ENCODE measurements at places on chromosomes 7 and 10.

DNA sequence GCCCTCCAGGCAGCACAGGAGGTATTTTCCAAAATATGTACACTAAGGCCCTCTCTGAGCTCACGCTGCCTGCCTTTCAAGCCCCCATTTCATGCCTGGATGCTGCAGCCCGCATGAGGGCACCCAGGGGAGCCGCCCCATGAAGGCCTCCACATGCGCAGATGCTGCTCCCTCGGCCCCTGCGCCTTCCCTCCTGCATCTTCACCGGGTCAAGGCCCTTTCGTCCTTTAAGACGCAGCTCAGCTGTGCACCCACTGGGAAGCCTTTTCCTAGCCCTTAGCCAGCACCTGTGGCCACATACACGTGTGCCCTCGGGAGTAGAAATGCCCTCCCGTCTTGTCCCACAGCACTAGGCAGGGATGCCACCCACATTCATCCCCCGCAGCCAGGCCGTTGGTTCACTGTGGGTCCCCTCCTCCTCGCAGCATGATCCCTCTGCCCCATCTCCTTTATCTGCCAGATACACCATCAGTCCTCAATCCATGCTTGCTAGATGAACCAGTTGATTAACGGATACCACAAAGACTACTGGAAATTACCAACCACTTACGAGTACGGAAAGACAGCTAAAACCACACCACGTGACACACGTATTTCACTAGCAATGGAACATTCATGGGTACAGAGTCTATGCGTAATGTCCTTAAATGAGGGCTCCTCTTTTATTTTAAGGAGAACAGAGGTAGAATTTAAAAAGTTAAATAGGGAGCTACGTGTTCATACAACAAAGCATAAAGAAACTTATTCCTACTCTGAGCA is 278.0 kb downstream of the TNS3 start:
- DNase-seq: no peak

GRCh38 chr7:6256677-6257535 is 15.5 kb downstream of the CYTH3 start:
- no peak for DNase-seq

DNA sequence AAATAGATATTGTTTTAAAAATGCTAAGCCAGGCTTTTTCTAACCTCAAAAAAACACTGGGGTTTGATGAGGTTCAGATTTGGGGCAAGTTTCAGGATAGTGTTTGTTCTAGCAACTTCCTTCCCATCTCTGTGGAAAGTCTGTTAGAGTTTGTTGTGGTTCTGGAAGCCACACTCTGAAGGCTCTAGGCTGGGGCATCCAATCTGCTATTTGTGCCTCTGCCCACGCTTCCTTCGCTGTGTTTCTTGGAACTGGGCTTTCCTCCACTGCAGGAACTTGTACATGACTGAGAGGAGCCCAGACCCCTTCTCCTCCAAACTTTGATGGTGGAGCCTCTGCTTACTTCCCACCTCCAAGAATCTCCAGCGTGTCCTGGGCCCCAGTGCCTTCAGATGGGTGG is 108.5 kb upstream of the SLC25A13 start:
- no peak for DNase-seq

GRCh38 chr7:82019551-82020475 is 250.0 kb upstream of the HGF start:
- DNase-seq: no peak

- DNase-seq: no peak
Measured at GRCh38 chr7:43594020-43594419, 11.1 kb downstream of the STK17A start.

DNA sequence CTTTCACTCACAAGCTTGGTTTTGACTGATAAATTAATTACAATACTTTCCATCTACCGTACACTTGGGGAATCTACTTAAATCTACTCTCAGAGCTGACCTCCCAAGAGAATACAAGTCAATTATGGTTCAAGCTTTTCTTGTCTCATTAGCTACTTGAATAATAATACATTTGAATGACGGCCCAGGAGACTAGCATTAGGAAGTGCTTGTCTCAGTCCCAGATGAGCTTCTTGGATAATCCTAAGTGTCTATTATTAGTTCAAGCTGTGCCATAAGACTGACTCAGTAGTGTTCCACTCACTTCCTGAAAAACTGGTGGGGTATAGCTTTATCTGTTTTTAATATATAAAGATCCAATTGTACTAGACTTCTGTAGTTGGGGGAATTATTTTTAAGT is 100.2 kb downstream of the GNAT3 start:
- no peak for DNase-seq

DNA sequence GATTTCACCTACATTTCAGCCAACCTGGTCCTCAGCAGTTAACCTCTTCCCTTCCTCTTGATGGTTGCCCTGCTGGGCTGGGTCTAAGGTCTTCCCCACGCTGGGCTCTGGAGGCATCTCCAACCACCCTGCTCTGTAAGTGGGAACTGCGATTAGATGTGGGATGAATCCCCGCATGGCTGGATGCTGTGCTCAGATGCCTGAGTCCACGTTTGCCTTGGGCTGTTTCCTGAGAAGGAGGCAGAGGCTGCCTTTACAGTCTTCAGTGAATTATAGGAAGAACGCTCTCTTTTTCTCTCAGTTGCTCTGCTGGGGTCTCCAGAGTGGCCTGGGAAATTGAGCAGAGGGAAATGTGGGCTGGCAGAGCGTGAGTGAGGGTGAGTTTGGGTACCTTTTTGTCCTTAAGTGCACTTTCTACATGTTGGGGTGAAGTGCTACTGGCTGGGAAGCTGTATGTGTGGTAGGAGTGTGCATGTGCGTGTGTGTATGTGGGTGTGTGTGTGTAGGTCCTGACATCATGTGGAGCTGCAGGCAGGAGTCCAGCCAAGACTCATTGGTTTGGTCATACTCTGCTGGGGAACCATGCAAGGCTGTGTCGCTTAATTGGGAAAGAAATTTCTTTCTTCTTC is 1.5 kb downstream of the GIMAP8 start:
- DNase-seq: no peak
